GM23248 (cell line): ENCODE measurements at places on chromosomes 12 and 14. TPM values are rescaled to one million over a fixed set of nuclear protein-coding genes. Genes with fewer than 3 reads are reported as not detected.
A peak's percentile ranks its signal among the peaks of the same experiment; 100 is the strongest.

DNA sequence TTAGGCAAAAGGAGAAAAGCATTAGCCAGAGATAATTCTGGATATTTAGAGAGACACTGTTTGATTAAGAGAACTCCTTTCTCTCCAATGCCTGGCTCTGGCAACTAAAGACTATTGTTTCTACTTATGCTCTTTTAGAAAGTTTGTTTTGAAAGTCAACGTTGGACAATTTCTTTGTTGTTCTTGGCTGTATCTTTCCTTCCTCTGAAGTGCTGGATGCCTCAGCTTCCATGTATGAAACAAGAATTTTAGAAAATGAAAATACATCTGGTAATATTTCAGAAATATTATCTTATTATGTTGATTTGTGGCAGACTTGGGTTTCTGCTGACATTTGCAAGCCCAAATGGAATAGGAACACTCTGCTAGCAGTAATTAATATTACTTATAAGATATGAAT is 382.6 kb downstream of the SNAPC1 start:
- peaks cover 4% of the 10 kb centered on the region for H3K4me1 ChIP-seq
- H3K36me3 ChIP-seq = no peaks in the 10 kb centered on the region
- no peak overlapping the region for H3K4me3 ChIP-seq
- H3K27me3 ChIP-seq = no peaks in the 10 kb centered on the region

DNA sequence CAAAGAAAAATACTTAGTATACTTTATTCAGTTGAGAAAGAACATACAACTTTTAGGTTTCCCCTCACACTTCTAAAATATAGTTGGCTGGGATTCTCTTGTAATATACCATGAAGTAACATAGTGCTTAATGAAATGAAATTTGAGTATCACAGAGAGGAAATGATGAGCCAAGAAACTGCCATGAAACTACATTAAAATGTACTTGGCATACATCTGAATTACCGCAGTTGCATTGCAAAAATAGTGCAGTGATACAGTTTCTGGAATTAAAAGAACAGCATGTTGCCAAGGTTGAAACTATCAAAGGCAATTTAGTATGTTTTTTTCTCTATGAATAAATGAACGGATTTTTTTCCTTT is 389.2 kb downstream of the TMEM117 start:
- H3K36me3 ChIP-seq = no peaks in the 10 kb centered on the region
- H3K27ac ChIP-seq = no peak overlapping the region
- DNase-seq = no peak
- H3K27me3 ChIP-seq = no peaks in the 10 kb centered on the region

PRICKLE1 gene
- 25.2 and 25.7 TPM in 2 replicates for polyA plus RNA-seq

DNA sequence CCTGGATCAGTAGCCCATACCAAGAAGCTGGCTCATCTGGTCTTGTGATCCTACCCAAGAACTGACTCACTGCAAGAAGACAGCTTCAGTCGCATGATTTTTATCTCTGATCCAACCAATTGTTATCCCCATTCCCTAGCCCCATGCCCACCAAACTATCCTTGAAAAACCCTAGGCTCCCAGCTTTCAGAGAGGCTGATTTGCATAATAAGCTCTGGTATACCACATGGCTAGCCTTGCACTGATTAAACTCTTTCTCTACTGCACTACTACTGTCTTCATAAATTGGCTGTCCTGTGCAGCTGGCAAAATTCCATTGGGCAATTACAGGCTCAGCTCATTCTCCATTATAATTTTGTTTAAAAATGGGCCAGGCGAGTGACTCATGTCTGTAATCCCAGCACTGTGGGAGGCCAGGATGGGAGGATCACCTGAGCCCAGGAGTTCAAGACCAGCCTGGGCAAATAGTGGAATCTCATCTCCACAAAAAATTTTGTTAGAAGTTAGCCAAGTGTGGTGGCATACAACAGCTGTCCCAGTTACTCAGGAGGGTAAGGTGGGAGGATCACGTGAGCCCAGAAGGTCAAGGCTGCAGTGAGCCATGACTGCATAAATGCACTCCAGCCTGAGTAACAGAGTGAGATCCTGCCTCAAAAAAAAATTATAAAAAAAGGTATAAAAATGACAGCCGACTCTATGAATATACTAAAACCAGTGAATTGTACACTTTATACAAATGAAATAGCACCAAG is 76.7 kb upstream of the EIF5 start:
- no peak overlapping the region for H3K4me3 ChIP-seq
- DNase-seq = peak; percentile 45
- peaks cover 3% of the 10 kb centered on the region; the same call in 1 of the 2 replicates for H3K4me1 ChIP-seq

DNA sequence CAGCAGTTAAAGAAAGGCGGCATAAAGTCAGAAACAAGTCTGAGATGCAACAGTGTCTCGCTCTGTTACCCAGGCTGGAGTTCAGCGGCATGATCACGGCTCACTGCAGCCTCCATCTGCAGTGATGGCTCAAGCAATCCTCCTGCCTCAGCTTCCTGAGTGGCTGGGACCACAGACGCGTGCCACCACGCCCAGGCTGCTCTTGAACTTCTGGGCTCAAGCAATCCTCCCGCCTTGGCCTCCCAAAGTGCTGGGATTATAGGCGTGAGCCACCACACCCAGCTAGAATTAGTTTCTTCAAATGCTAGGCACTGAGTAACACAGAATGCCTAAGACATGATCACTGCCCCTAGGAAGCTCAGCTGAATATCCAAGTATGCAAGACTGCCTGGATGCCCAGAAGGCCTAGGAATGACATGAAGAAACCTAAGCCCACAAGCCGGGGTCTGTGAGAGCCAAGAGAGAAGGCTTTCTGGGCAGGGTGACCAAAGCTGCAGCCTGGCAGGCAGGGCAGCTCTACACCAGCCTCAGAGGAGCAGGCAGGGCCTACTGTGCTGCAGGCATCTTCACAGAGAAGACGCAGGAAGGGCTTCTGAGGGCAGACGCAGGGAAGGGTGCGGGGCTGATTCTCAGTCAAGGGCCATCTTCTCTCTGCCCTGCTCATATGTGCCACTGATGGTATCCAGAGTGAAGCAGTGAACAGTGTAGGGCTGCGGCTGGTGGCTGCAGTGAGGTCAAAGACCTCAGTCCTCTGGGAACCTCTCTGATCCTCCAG is 4.3 kb upstream of the PPP2R5C start:
- peaks cover 44% of the 10 kb centered on the region for H3K27me3 ChIP-seq
- H3K4me1 ChIP-seq = peaks cover 3% of the 10 kb centered on the region; the same call in 1 of the 2 replicates
- no peaks in the 10 kb centered on the region for H3K36me3 ChIP-seq
- no peak overlapping the region for H3K27ac ChIP-seq
- no peak overlapping the region for H3K4me3 ChIP-seq

CLEC14A gene
- 0.10 TPM in 1 of 2 replicates, not detected in the other for polyA plus RNA-seq

DNA sequence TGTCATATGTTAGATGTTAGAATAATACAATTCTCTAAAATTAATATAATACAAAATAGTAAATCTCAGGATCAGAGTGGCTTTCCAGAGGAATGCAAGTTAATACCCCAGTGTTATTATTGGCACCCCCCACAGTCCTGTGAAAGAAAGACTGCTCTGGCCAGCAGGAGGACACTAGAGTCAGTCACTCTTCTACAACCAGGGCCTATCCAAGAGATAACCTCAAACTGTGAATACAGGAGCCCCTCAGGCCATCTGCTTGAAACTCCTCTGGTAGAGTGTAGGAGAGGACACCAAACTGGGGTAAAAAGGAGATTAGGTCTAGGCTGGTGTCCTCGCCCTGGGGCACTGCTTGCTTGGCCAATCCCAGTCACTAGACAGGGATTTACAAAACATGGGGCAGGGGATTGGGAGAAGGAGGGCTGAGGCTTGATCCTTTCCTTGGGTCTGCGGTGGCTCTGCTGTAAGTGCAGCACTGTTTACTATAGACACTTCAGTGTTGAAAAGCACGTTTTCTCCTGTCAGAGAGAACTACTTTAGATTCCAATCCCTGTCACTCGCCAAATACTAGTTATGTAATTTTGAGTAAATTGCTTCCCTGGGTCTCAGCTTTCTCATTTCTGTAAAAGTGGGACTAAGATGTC is 44.5 kb upstream of the PTPRR start:
- H3K4me1 ChIP-seq = no peaks in the 10 kb centered on the region
- no peak overlapping the region for H3K27ac ChIP-seq
- no peaks in the 10 kb centered on the region for H3K36me3 ChIP-seq
- no peak overlapping the region for H3K4me3 ChIP-seq
- no peaks in the 10 kb centered on the region for H3K27me3 ChIP-seq
- DNase-seq = no peak

DNA sequence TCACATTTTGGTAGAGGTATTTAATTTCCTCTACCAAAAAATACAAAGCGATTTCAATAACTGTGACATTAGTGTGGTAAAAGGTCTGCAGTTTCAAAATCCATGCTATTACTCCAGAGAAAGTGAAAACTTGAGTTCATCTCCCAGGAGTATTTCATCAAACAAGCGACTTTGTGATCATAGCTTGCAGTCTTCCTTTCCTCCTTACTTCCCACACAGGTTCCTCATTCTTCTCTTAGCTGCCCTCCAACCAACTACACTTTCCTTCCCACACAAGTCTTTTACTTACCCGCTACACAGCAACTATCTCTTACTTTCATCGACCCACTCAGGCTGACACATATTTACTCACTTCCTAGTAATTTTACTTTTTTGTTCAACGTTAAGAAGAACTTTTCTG is 413.4 kb upstream of the USP15 start:
- H3K27me3 ChIP-seq = no peaks in the 10 kb centered on the region
- H3K36me3 ChIP-seq = no peaks in the 10 kb centered on the region
- H3K4me3 ChIP-seq = no peak overlapping the region
- no peak overlapping the region for H3K27ac ChIP-seq

LRTM2 gene
- not detected in 2 replicates for polyA plus RNA-seq

DNA sequence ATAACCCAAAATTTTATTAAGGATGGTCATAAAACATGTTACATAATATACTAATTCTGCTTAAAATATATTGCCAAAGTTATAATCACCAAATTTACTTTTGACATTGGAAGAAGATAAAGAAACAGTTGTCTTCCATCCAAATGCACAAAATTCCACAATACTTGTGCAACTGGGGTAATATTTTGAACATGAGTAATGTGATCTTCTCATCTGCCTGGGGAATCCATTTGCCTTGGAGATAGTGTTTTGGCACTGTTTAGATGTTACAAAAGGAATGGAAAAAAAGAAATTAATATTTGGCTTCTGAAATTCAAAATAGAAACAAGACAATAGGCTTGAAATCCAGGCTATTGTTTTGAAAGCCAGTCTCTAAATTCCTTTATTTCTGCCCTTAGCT is 9.1 kb downstream of the GPR19 start:
- peak overlapping the region; percentile 59 for H3K27ac ChIP-seq
- peak; percentile 75 for DNase-seq
- H3K4me3 ChIP-seq = 0 out of 2 replicates have a peak overlapping the region, but pooled peaks have one; percentile 1
- peaks cover 16% of the 10 kb centered on the region for H3K4me1 ChIP-seq
- no peaks in the 10 kb centered on the region for H3K36me3 ChIP-seq

DNA sequence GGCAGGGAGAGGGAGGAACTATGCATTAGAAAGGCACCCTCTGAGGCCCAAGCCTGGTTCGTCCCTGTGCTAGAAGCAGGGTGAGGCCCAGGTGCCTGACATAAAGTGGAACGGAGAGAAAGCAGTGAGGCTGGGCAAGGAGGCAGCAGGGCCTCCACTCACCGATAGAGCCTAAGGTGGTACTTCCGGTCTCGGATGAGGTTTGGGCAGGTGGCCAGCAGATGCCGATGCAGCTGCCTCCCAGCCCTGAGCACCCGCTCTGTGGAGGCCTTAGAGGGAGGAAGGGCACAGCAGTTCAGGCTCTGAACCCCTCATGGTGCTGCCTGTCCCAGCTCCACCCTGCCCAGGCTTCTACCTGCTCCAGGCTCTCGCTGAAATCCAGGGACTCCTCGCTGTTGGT is 7.1 kb downstream of the RAPGEF3 start:
- H3K4me1 ChIP-seq = peaks cover 27% of the 10 kb centered on the region
- H3K27me3 ChIP-seq = no peaks in the 10 kb centered on the region
- no peak overlapping the region for H3K4me3 ChIP-seq
- H3K27ac ChIP-seq = no peak overlapping the region

DNA sequence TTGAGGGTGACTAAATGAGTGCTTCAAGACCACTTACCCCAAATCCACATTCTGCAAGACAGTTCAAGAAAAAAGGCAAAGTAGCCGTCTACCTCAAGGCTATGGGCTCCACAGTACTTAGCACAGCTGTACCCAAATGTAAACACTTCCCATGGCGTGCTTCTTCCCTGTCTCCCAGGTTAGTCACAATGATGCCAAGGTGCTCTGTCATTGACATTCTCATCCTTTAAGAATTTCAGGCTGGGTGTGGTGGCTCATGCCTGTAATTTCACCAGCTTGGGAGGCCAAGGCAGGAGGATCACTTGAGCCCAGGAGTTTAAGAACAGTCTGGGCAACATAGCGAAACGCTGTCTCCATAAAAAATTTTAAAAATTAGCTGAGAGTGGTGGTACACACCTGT is 51.2 kb upstream of the CERS5 start:
- DNase-seq = peak; percentile 74
- H3K36me3 ChIP-seq = peaks cover 33% of the 10 kb centered on the region
- H3K27ac ChIP-seq = peak overlapping the region; percentile 93
- H3K4me1 ChIP-seq = peaks cover 52% of the 10 kb centered on the region
- peak overlapping the region; percentile 96 for H3K4me3 ChIP-seq

KCNK10 gene
- not detected in 2 replicates for polyA plus RNA-seq

DNA sequence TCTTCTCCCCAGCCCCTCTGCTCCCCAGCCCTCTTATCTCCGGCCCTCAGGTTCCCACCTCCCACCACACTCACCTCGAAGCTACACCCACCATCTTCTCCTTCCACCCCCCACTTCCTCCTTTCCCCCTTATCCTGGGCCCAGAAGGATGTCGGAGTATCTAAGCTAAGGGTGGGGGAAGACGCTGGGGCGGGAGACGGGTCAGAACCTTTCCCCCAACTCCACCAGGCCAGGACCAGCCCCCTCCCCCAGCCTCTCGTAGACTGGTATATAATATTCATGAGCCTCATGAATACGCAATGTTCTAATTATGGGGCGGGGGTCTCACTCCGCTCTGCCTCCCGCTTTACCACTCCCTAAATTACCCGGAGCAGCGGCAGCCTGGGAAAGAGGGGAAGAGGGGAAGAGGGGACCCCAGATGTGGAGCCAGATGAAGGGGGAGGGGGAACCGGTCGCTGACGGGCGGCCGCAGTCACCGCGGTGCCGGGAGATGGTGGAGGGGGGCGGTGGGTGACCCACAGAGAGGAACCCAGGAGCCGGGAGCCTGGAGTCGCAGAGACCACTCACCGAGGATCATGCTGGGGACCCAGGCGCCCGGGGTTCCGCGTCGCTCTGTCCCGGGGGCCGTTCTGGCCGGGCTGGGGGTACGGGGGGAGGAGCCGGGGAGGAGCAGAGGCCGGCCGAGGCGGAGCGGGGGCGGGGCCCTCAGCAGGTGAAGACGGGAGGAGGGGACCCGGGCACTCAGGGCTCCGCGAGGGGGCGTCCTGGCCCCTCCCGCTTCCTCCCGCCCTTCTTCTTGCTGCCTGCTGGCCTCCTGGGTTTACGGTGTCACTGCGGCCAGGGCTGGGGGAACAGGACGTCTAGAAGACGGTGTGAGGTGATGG is 6.4 kb upstream of the ZNF385A start:
- no peak for DNase-seq
- H3K4me1 ChIP-seq = no peaks in the 10 kb centered on the region
- no peaks in the 10 kb centered on the region for H3K27me3 ChIP-seq
- H3K4me3 ChIP-seq = no peak overlapping the region

DNA sequence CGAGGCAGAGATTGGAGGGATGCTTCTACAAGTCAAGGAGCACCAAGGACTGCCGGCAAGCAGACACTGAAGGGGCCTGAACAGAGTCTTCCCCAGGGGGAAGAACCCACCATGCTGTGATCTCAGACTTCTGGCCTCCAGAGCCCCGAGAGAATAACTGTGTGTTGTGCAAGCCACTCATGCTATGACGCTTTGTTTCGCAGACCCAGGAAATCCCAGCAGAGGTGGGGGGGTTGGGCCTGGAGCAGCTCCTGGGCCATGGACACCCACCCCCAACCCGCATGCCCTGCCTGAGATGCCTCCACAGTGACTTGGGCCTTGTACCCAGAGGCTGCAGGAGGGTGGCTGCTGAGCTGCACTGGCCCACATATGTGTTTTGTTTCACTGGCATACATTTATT is 31.2 kb downstream of the ARL6IP4 start:
- H3K27me3 ChIP-seq = no peaks in the 10 kb centered on the region
- H3K27ac ChIP-seq = no peak overlapping the region
- H3K36me3 ChIP-seq = no peaks in the 10 kb centered on the region
- H3K4me3 ChIP-seq = no peak overlapping the region
- no peak for DNase-seq
